ENCODE measurements at places on chromosomes 1 and 21. TPM values are rescaled to one million over a fixed set of nuclear protein-coding genes. Genes with fewer than 3 reads are reported as not detected.

Gene OPRD1
- total RNA-seq: not detected

Gene TDRD10
- not detected for total RNA-seq

Gene IL19
- total RNA-seq: not detected

Gene GLRX2
- total RNA-seq: 3.3 TPM

Gene DMRTA2
- total RNA-seq: not detected

Gene KCNE2
- total RNA-seq: not detected

Gene SYDE2
- 7.4 TPM for total RNA-seq

Gene CELA3A
- total RNA-seq: not detected

Gene SEMA6C
- 0.51 TPM for total RNA-seq

Gene TBX15
- 0.99 TPM for total RNA-seq

Gene APOBEC4
- total RNA-seq: not detected

Gene FAM177B
- total RNA-seq: not detected

Gene PBX1
- total RNA-seq: 39.8 TPM

Gene CLEC20A
- not detected for total RNA-seq

Gene PKN2
- total RNA-seq: 22.6 TPM

Gene NIT1
- 30.6 TPM for total RNA-seq

Gene ST6GALNAC5
- total RNA-seq: 1.3 TPM

Gene KIF26B
- total RNA-seq: 6.9 TPM

Gene AGBL4
- total RNA-seq: not detected

Gene TCEA3
- 37.5 TPM for total RNA-seq

Gene TLR5
- 0.77 TPM for total RNA-seq

Gene PDZK1
- 1.5 TPM for total RNA-seq

Gene SSR2
- 304 TPM for total RNA-seq

Gene TSPAN1
- 0.26 TPM for total RNA-seq

Gene TESK2
- total RNA-seq: 2.6 TPM

Gene PTTG1IP
- total RNA-seq: 159 TPM

Gene CASQ1
- 0.26 TPM for total RNA-seq

Gene PRCC
- total RNA-seq: 10.5 TPM

Gene PGLYRP4
- total RNA-seq: not detected
